ENCODE measurements at places on chromosomes 3 and 15. TPM values are rescaled to one million over a fixed set of nuclear protein-coding genes. Genes with fewer than 3 reads are reported as not detected.

The LYZL4 gene
- not detected for total RNA-seq

The SCG5 gene
- 1.3 TPM for total RNA-seq

GRCh38 chr15:42490291-42490670 lies 660 bp downstream of the ZNF106 start:
- DNase-seq, result peak; percentile 18

GRCh38 chr3:72810659-72811434 lies 37.4 kb downstream of the SHQ1 start:
- DNase-seq, result no peak

The SLC22A14 gene
- 0.78 TPM for total RNA-seq

The MINDY4B gene
- not detected for total RNA-seq

DNA sequence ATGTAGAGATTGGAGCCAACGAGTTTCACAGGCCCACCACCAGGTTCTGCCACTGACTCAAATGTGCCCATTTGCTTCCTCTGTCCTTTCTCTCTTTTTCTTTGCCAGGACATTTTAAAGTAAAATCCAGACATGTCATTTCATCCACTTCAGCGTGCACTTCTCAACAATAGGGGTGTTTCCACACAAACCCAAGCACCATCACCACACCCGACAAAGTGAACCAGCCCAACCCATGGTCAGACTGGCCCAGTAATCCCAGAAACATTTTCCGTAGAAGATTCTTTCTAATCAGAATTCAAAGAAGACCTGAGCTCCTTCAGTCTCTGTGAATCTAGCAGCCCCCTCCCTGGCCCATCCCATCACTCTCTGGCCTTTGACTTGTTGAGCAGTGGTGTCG lies 13.4 kb downstream of the CFAP100 start:
- no peak for DNase-seq

The BFSP2 gene
- not detected for total RNA-seq

The GOLGA8J gene
- total RNA-seq, result not detected

GRCh38 chr3:193869221-193870201 lies 266.4 kb upstream of the HES1 start:
- DNase-seq, result no peak

The NDN gene
- total RNA-seq, result 22.6 TPM

The C3orf49 gene
- total RNA-seq, result not detected

The ACAD9 gene
- total RNA-seq, result 42.3 TPM

The RASSF1 gene
- total RNA-seq, result 16.2 TPM

GRCh38 chr3:157522648-157523047 lies 19.4 kb upstream of the VEPH1 start:
- no peak for DNase-seq

GRCh38 chr15:34691034-34691433 lies 63.8 kb downstream of the GJD2 start:
- no peak for DNase-seq

GRCh38 chr3:11668243-11669235 lies 24.8 kb upstream of the VGLL4 start:
- no peak for DNase-seq

DNA sequence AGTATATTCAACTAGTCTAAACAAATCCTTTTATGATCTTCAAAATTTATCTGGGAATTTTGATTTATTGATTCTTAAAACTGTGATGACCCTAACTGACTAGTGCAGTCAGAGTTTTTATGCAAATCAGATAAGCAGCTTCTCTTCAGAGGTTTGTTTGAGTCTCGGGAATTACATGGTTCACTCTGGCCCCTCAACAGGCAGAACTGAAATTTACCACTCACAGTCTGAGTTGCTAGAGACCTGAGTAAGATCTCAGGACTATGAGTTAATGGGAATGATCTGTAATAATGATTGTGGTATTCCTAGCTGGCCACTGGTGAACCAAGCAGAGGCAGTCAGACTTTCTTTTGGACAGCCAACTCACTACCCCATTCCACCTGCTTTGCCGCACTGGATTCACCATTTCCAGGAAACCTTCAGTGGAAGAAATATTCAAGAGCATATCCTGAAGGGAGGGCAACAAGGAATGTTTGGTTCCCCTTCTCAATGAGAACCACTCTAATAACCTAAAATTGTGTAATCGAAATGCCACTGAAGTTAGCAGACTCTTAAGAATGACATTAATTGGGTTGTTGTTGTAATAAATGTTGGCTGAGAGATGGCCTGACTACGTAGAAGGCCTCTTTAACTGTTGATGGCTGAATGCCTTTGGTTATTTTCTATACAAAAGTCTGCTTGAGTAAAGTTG lies 11.5 kb upstream of the DNAJC13 start:
- DNase-seq, result no peak

DNA sequence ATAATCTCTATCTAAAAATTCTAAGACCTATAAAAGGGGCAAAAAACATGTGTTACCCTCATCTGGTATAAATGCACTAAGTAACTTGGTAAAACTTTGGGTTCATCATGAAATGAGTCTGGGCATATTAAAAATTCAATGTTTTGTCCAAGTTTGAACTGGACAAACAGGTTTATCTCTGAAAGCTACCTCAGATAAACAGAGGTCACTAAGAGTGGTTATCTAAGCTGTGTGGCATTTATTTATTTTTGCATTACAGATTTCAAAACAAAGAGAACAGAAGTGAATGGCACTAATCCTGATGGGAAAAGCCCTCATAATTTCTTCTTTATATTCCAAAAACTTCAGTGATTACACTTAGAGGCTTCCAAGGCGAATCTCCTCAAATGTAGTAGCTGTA lies 235.2 kb downstream of the RORA start:
- DNase-seq, result no peak

The ITIH1 gene
- not detected for total RNA-seq

DNA sequence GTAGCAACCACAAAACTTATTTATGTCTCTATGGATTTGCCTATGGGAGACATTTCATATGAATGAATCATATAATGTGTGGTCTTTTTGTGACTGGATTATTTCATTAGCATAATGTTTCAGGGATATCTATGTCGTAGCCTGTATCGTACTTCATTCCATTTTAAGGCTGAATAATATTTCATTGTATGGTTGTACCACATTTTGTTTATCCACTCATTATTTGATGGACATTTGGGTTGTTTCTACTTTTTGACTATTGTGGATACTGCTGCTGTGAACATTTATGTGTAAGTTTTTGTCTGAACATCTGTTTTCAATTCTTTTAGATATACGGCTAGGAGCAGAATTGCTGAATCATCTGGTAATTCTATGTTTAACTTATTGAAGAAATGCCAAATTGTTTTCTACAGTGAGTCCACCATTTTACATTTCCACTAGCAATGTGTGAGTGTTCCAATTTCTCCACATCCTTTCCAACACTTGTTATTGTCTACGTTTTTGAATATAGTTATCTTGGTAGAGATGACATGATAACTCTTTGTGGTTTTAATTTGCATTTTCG lies 134.4 kb upstream of the DAZL start:
- DNase-seq, result no peak

DNA sequence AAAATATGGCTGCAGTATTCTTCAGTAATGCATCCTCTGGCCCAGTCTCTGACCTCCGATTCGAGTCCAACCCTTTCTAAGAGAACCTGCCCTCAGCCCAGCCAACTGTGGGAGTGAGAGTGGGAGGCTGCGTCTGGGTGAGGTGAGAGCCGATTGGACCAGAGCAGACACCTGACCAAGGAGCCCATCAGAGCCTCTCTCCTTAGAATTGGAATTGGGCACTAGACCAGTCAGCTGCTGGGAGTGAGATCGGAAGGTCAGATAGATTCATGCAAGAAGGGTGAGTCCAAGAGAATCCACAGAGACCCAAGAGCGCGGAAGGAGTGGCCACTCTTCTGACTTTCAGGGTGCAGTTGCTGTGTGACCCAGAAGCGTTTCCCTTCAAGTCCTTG lies 10.2 kb downstream of the RASL12 start:
- no peak for DNase-seq

The GMNC gene
- not detected for total RNA-seq

GRCh38 chr15:29308299-29308698 lies 38.7 kb upstream of the NSMCE3 start:
- no peak for DNase-seq

GRCh38 chr3:169657351-169658124 lies 6.0 kb downstream of the MECOM start:
- DNase-seq, result no peak

- no peak for DNase-seq
Measured at GRCh38 chr3:171543759-171544300, 83.6 kb upstream of the TNIK start.

The ZNF774 gene
- total RNA-seq, result 3.4 TPM

The TMCC1 gene
- 23.2 TPM for total RNA-seq

DNA sequence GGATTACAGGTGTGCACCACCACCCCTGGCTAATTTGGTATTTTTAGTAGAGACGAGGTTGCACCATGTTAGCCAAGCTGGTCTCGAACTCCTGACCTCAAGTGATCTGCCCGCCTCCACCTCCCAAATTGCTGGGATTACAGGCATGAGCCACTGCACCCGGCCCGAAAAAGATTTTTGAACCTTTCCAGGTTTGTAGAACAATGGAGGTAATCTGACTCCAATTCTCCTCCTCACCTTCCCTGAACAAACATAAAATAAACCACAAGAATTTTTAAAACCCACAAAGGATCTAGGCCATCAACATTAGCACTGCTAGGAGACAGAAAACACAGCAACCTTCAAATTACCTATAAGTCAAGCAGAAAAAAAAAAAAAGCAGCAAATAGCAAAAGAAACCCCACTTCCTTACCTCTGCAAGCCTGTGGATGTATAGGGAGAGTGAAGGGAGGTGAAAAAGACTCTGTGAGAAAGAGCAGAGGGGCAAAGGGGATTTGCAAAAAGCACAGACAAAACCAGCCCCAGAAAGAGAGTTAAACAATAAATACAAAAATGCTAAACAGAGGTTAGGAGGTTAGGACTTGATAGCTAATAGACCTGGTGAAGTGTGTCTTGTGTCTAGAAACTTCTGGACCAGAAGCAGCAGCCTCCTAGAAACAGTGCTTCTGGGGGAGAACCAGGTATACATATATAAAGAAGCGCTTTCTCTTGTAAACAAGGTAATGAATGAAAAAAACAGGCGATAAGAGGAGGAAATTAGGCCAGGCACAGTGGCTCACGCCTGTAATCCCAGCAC lies 32.1 kb downstream of the TFDP2 start:
- peak; percentile 21 for DNase-seq

DNA sequence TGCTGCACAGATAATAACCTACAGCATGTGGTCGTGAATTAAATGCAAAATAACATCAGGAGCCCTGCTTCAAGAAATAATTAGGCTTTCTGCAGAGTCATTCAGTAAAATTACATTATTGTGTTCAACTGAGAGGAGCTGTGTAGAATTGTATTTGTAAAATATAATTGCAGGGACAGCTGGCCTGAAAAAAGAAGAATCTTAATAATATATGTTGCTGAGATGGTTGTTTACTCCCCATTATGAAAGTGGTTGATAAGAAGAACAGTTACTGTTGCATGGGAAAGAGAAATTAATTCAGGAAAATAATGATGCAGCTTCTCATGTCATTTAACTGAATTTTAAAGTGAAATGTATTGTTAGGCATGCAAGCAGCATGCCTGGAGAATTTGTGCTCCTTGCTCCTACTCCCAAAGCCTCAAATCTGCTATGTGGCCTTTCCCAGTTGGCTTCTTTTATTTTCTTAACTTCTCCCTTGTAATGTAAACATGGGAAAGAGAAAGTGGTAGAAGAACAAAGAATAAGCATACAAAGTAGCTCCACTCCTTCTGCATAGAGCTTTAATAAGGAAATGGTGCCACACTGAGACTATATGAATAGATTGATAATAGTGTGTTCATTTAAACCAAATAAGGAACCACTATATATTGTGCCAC lies 100.1 kb downstream of the VGLL3 start:
- no peak for DNase-seq

DNA sequence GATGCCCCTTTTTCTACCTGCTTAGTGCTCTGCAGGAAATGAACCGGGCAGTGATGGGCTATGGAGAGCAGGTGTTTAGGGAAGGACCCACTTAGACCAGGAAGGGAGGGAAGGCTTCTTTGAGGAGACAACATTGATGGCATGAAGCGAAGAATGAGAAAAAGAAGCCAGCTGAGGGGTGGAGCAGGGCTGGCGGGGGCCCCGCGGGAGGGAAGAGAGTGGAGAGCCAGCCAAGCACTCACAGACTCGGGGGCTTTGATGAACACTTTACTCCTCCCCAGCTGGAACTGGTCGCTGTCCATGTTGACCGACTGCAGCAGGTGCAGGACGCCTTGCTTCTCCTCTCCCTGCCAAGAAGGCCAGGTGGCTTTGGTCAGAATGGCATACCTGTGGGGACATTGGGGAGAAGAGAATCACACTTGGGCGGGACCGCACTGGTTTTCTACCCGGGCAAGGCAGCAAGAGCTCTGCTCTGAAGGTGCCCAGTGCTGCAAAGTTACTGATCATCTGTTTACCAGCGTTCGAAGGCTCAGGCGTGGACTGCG lies 28.4 kb upstream of the LDHAL6B start:
- DNase-seq, result peak; percentile 97

DNA sequence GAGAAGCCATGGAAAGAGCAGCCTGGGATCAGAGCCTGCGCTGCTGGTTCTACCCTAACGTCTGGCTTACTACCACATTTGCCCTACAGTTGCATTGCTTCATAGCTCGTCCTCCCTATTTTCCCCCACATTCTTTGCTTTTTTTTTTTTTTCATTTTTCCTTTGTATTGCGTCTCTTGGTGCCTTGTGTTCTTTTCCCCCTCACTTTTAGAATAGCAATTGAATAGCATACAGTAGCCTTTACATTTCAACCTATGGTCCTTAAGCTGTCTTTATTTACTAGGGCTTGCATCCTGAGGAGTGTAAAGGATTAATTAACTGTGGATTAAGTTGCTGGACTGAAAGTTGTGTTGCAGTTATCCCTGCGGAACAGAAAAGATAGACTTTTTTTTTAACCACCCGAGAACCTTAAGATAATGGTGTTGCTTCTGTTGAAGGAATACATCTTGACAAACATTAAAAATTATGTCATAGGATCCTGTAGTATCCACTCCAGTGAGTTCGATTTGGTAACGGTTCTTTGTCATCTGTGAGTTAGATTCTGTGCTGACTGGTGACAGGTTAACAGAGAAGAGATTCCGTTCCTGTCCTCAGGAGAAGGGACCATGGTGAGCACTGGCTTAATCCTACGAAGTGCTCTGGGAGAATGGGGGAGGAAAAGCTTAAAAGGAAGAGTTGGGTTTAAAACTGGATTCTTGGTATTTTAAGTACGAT lies 417.4 kb upstream of the NAALADL2 start:
- peak; percentile 37 for DNase-seq

GRCh38 chr3:150238995-150239619 lies 169.0 kb upstream of the TSC22D2 start:
- no peak for DNase-seq

The KCNH8 gene
- total RNA-seq, result not detected

GRCh38 chr15:52783191-52783829 lies 6.8 kb downstream of the ONECUT1 start:
- peak; percentile 14 for DNase-seq

DNA sequence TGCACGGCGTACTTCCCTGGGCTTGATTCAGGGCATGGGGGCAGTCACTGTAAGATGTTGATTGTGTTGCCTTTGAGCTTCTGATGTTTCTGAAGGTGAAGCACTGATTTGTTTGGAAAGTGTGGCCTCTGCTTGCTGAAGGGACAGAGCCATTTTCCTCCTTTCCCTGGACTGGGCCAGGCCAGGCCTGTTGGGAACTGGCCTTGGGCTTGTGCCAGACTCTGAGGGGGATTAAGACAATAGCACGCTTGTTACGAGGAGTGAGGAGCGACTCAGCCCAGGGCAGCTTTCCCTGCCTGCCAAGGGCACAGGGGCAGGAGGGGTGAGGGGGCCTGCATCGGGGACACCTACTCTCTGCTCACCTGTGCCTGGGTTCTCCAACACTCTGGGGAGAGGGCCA lies 42.9 kb downstream of the LINGO1 start:
- DNase-seq, result peak; percentile 18

- no peak for DNase-seq
Measured at GRCh38 chr15:63848879-63849551, 15.3 kb upstream of the HERC1 start.

All from myocyte (in vitro differentiated cells).